ENCODE measurements at places on chromosomes 1 and 21.
A peak's percentile ranks its signal among the peaks of the same experiment; 100 is the strongest.

- DNase-seq, result no peak
These were observed 50.2 kb downstream of the LPAR3 start for GRCh38 chr1:84842748-84843231.

DNA sequence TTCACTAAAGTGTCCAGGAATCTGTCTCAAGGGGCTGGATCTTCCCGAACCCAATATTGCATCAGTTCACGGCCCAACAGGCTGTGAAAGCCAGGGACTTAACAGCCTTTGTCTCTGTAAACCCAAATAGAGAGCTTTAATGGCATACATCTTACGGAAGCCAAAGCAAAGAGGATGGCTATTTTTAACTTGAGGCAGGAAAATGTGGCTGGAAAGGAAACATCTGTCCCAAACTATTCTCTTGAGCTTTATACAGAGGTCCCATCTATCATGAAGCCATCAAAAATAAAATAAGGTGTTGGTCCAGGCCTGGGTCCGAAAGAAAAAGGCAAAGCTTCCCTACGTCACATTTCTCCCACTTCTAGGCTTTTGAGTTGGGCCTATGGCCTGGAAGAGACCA, 7.7 kb upstream of the CD34 start:
- DNase-seq, result no peak

DNA sequence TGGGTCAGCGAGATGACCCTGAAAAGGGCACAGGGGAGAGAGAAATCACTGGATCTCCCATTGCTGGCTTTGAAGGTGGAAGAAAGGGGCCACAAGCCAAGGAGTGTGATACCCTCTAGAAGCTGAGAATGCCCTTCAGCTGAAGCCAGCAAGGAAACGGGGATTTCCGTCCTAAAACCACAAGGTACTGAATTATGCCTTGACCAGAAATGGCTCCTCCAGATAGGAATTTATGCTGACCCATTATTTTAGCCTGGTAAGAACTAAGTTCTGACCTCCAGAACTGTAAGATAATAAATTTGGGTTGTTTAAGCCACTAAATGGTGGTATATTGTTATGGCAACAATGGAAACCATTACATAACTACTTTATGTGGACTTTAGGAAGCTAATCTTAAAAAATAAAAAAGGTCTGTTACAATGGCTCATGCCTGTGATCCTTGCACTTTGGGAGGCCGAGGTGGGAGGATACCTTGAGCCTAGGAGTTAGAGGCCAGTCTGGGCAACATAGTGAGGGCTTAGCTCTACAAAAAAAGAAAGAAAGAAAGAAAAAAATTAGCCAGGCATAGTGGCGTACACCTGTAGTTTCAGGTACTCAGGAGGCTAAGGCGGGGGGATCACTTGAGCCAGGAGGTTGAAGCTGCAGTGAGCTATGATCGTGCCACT, 3.6 kb upstream of the H6PD start:
- DNase-seq, result no peak

DNA sequence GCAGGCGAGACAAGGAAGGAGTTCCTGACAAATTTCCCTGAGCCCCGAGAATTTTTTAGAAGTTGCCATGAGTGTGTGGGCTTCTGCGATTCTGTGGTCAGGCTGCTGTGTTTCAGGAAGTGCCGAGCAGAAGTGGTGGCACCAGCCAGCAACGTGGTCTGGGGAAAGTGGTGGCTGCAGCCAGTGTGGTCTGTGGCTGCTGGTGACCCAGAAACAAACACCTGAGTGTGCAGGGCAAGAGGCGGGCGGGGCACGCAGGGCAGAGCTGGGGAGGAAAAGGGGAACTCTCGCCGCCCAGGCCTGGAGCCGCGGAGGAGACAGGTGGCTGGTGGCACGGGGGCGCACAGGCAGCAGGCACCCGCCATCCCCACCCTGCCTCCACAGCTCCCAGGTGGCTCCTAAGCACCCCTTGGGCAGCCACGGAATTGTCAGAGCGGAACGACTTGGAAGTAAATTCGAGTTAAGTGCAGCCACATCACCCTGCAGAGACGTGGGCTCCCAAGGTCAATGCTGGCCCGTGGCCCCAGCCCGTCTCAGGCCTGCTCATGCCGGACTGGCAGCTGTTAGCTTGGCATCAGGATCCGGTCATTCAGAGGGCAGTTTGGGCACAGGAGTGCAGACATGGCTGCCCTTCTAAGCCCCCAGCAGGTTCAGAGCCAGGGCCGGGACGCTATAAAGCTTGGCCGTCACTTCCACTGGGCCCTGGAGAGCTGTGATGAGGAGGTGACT, 25.1 kb downstream of the PRDM16 start:
- no peak for DNase-seq

- no peak for DNase-seq
These were observed 15.1 kb upstream of the C1orf87 start for GRCh38 chr1:60088620-60089155.

- DNase-seq, result no peak
These were observed 53.8 kb downstream of the PRDM2 start for GRCh38 chr1:13753636-13754402.

GRCh38 chr1:97053268-97053667, 331.7 kb downstream of the PTBP2 start:
- DNase-seq, result no peak

DNA sequence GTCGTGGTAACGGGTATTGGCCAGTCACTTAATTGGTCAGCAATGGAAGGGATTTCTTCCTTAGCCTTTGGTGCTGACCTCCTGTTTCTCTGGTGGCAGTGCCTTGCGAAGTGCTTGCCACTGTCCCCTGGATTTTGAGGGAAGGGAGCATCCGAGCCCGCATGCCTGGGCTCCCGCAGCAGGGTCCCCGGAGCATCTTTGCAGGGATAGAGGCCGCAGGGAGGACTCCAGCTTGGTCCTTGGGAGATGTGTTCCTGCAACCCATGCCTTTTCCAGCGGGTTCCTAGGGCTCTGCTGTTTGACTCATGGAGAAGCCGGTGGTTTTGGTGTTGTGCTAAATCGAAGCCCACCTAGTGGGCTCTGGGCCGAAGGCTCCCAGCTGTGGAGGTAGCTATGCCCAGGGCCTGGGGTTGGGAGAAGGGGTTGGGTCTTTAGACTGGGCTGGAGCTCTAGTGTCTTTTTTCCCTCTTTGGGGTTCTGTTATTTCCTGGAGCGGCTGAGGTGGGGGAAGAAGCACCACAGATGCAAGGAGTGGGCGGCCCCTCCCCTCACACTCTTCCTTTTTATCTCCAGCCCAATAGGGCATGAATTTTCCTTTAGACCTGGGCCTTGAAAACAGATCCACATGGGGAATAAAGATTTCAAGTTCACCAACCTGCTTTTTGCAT, 39.0 kb downstream of the PIK3CD start:
- no peak for DNase-seq

GRCh38 chr1:160827418-160827817, 31.4 kb downstream of the LY9 start:
- DNase-seq, result peak; percentile 10

- DNase-seq, result peak; percentile 58
These were observed at the start of gene NUDT17 for GRCh38 chr1:145845514-145846161. Gene NUDT17, plus strand, starts transcription at chr1:145845630. Its CDS starts 11 bp downstream, at chr1:145845641.
